ENCODE measurements at places on chromosomes 13 and 19. TPM values are rescaled to one million over a fixed set of nuclear protein-coding genes. Genes with fewer than 3 reads are reported as not detected.

The MKNK2 gene
- total RNA-seq = 68.3 TPM

The PSG2 gene
- total RNA-seq = 0.12 TPM

The ZNF471 gene
- 2.3 TPM for total RNA-seq

The RXFP2 gene
- not detected for total RNA-seq

The KIR2DL3 gene
- total RNA-seq = not detected

The FAM83E gene
- 0.77 TPM for total RNA-seq

The AMH gene
- total RNA-seq = 0.66 TPM

The TTC9B gene
- not detected for total RNA-seq

The ADAT3 gene
- total RNA-seq = 3.9 TPM

The DNMT1 gene
- 38.0 TPM for total RNA-seq

The NCR1 gene
- total RNA-seq = not detected

The CGB8 gene
- total RNA-seq = not detected

The C19orf81 gene
- 0.22 TPM for total RNA-seq

The RPL36 gene
- total RNA-seq = 651 TPM

The SERTM1 gene
- total RNA-seq = under 0.01 TPM

The FCER2 gene
- total RNA-seq = not detected

The LHB gene
- not detected for total RNA-seq

The CERS1 gene
- 1.1 TPM for total RNA-seq

The PRODH2 gene
- not detected for total RNA-seq

The SACS gene
- total RNA-seq = 86.5 TPM

The PTGER1 gene
- total RNA-seq = 5.2 TPM

The DOHH gene
- 15.1 TPM for total RNA-seq

The DAND5 gene
- total RNA-seq = not detected

The ZNF490 gene
- 11.0 TPM for total RNA-seq

The HIPK4 gene
- not detected for total RNA-seq

The IGFL1 gene
- not detected for total RNA-seq

The RASAL3 gene
- not detected for total RNA-seq

The ARRDC2 gene
- 6.2 TPM for total RNA-seq

The PINLYP gene
- total RNA-seq = 2.9 TPM

The FFAR1 gene
- total RNA-seq = not detected

The NDUFB7 gene
- total RNA-seq = 243 TPM

The SLC6A16 gene
- under 0.01 TPM for total RNA-seq

The MCF2L gene
- 0.37 TPM for total RNA-seq

The SIGLEC14 gene
- total RNA-seq = not detected

The FBXO27 gene
- 3.4 TPM for total RNA-seq

The BIVM gene
- 20.1 TPM for total RNA-seq

The ERICH6B gene
- not detected for total RNA-seq

The NKPD1 gene
- 0.44 TPM for total RNA-seq

The SEMA6B gene
- 0.11 TPM for total RNA-seq

The CCDC194 gene
- not detected for total RNA-seq

The ARHGEF1 gene
- 37.4 TPM for total RNA-seq

The VSTM1 gene
- total RNA-seq = not detected

All from uterine smooth muscle cell (primary cell).